SK-N-SH (cell line): ENCODE measurements at places on chromosomes 2 and 18. TPM values are rescaled to one million over a fixed set of nuclear protein-coding genes. Genes with fewer than 3 reads are reported as not detected.

The OR6B2 gene
- not detected in 2 replicates for polyA plus RNA-seq

The MPPE1 gene
- 13.2 and 16.7 TPM in 2 replicates for polyA plus RNA-seq

The SLC4A3 gene
- polyA plus RNA-seq: 12.2 and 12.3 TPM in 2 replicates

The NXPH2 gene
- not detected in 2 replicates for polyA plus RNA-seq

The AGXT gene
- polyA plus RNA-seq: not detected in 2 replicates

The SOX11 gene
- 2.9 and 3.4 TPM in 2 replicates for polyA plus RNA-seq

The ZDBF2 gene
- polyA plus RNA-seq: 1.4 and 1.9 TPM in 2 replicates

The YIPF4 gene
- 3.2 and 3.5 TPM in 2 replicates for polyA plus RNA-seq

The ANKRD30B gene
- not detected in 2 replicates for polyA plus RNA-seq

The CRACDL gene
- polyA plus RNA-seq: not detected in 2 replicates

The FAM124B gene
- 0.03 TPM in 1 of 2 replicates, not detected in the other for polyA plus RNA-seq

The ZNF516 gene
- 3.4 and 4.4 TPM in 2 replicates for polyA plus RNA-seq

The RAB11FIP5 gene
- 16.4 and 17.1 TPM in 2 replicates for polyA plus RNA-seq

The TMEM247 gene
- polyA plus RNA-seq: not detected in 2 replicates

The RTP5 gene
- polyA plus RNA-seq: not detected in 2 replicates

The GNAL gene
- polyA plus RNA-seq: 0.08 and 0.13 TPM in 2 replicates

The SKOR2 gene
- not detected in 2 replicates for polyA plus RNA-seq

The TMEM150A gene
- 20.2 TPM in 2 replicates for polyA plus RNA-seq

The FKBP1B gene
- 69.7 and 72.4 TPM in 2 replicates for polyA plus RNA-seq

The OTOS gene
- not detected in 2 replicates for polyA plus RNA-seq

The MAP2 gene
- polyA plus RNA-seq: 7.8 and 11.1 TPM in 2 replicates

The LDLRAD4 gene
- 0.16 and 0.32 TPM in 2 replicates for polyA plus RNA-seq

The REG3G gene
- not detected in 2 replicates for polyA plus RNA-seq

The EFR3B gene
- 1.5 and 1.9 TPM in 2 replicates for polyA plus RNA-seq

The TAF1B gene
- 7.8 and 8.3 TPM in 2 replicates for polyA plus RNA-seq

The CDH19 gene
- not detected in 2 replicates for polyA plus RNA-seq

The ANKRD29 gene
- 8.2 and 10.0 TPM in 2 replicates for polyA plus RNA-seq

The CHRND gene
- 0.12 TPM in 1 of 2 replicates, not detected in the other for polyA plus RNA-seq

The CYRIA gene
- 0.08 and 0.13 TPM in 2 replicates for polyA plus RNA-seq

The CAPN13 gene
- not detected in 2 replicates for polyA plus RNA-seq

The TEX44 gene
- not detected in 2 replicates for polyA plus RNA-seq

The RBM45 gene
- 7.0 and 8.1 TPM in 2 replicates for polyA plus RNA-seq

The PAIP2B gene
- 0.20 and 0.23 TPM in 2 replicates for polyA plus RNA-seq

The GPR35 gene
- 1.2 and 1.3 TPM in 2 replicates for polyA plus RNA-seq

The TRABD2A gene
- 3.0 and 3.8 TPM in 2 replicates for polyA plus RNA-seq

The GKN2 gene
- polyA plus RNA-seq: not detected in 2 replicates

The IL1F10 gene
- not detected in 2 replicates for polyA plus RNA-seq

The CNGA3 gene
- polyA plus RNA-seq: not detected in 2 replicates
